ENCODE measurements at places on chromosomes 7 and 10. TPM values are rescaled to one million over a fixed set of nuclear protein-coding genes. Genes with fewer than 3 reads are reported as not detected.
A peak's percentile ranks its signal among the peaks of the same experiment; 100 is the strongest.

Gene SLC13A1
- total RNA-seq, result not detected

Gene ELOVL3
- total RNA-seq, result 0.88 TPM

Gene EPHB6
- total RNA-seq, result 39.2 TPM

DNA sequence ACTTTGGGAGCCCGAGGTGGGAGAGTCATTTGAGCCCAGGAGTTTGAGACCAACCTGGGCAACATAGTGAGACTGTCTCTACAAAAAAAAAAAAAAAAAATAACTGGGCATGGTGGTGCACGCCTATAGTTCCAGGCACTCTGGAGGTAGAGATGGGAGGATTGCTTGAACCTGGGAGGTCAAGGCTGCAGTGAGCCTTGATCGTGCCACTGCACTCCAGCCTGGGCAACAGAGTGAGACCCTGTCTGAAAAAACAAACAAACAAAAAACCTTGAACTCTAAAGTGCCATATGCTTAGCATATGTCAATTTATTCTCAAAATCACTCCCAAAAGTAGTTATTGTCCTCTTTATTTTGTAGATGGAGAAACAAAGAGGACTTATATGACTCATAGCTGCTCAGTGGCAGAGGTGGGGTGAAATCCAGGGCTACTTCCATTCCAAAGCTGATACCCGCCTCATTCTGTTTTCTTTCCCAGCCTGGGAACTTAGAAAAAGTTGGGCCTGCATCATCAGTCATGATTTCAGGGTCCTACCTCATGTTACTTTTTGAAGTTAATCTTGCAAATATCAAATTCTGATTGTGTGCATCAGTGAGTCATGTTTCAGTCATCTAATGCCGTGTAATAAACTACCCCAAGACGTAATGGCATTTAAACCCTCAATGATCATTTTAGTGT is 13.3 kb downstream of the DHTKD1 start:
- no peaks in the 10 kb centered on the region for H3K4me1 ChIP-seq
- H3K27ac ChIP-seq, result no peak overlapping the region
- H3K27me3 ChIP-seq, result no peaks in the 10 kb centered on the region
- no peak for DNase-seq
- no peak overlapping the region for H3K4me3 ChIP-seq

- H3K36me3 ChIP-seq, result no peaks in the 10 kb centered on the region
- peaks cover 26% of the 10 kb centered on the region for H3K4me1 ChIP-seq
- H3K27ac ChIP-seq, result no peak overlapping the region
- DNase-seq, result no peak
- no peak overlapping the region for H3K4me3 ChIP-seq
Measured at GRCh38 chr10:125120053-125120710, 40.2 kb downstream of the CTBP2 start.

GRCh38 chr7:75727881-75728593 is 10.7 kb downstream of the HIP1 start:
- peak; percentile 57 for DNase-seq
- no peaks in the 10 kb centered on the region for H3K36me3 ChIP-seq
- H3K27ac ChIP-seq, result peak overlapping the region; percentile 11

GRCh38 chr10:132247943-132248342 is 59.8 kb downstream of the STK32C start:
- H3K36me3 ChIP-seq, result no peaks in the 10 kb centered on the region
- no peak overlapping the region for H3K27ac ChIP-seq
- DNase-seq, result no peak

- DNase-seq, result no peak
- no peaks in the 10 kb centered on the region for H3K27me3 ChIP-seq
- H3K4me3 ChIP-seq, result no peak overlapping the region
- no peak overlapping the region for H3K27ac ChIP-seq
- no peaks in the 10 kb centered on the region for H3K4me1 ChIP-seq
- no peaks in the 10 kb centered on the region for H3K36me3 ChIP-seq
Measured at GRCh38 chr10:76869931-76870330, 767.7 kb downstream of the KCNMA1 start.

Data from PC-9 (cell line).